ENCODE measurements at places on chromosomes 16 and 17.

GRCh38 chr16:30755955-30756780 is 5.7 kb downstream of the CFAP119 start:
- DNase-seq, result no peak

GRCh38 chr17:29585080-29585751 is 4.2 kb downstream of the GIT1 start:
- DNase-seq, result no peak

- DNase-seq, result peak; percentile 57
Observed at GRCh38 chr17:37742116-37742761, 2.6 kb downstream of the HNF1B start.

DNA sequence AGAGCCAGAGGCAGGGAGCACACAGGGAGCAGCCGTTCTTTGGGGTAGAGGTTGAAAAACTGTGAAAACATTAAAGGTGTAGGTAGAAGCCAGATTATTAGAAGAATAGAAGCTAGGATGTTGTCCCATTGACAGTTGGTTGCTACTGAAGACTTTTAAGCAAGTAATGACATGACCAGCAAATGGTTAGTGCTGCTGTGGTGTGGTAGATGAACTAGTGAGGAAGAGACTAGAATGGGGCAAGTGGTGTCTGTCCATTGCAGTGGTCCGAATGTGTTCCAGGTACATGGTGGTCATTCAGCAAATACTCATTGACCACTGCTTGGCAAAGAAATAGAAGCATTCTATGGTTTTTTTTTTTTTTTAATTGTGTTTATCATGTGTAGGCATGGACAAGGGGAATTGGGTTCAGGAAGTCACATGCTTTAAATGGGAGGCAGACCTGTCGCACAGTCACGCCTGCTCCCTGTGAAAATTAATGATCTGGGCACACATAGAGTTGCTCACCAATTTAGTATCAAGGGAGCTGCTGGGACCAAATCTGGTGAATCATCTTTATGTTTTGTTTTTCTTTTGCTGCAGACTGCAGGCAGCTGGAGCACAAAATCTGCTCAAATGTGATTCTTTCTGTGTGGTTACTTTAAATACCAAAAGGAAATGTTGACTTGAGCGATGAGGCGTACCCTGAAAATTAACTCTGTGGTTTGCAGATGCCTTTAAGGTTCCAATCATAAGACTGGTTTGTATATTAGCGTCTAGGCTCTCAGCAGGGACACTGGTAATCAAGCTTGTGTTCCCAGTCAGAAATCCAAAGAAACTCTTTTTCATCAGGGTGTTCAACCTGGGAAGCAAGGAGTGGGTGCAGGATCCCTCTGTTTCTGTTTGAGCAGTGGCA is 30.7 kb downstream of the YPEL2 start:
- DNase-seq, result no peak

DNA sequence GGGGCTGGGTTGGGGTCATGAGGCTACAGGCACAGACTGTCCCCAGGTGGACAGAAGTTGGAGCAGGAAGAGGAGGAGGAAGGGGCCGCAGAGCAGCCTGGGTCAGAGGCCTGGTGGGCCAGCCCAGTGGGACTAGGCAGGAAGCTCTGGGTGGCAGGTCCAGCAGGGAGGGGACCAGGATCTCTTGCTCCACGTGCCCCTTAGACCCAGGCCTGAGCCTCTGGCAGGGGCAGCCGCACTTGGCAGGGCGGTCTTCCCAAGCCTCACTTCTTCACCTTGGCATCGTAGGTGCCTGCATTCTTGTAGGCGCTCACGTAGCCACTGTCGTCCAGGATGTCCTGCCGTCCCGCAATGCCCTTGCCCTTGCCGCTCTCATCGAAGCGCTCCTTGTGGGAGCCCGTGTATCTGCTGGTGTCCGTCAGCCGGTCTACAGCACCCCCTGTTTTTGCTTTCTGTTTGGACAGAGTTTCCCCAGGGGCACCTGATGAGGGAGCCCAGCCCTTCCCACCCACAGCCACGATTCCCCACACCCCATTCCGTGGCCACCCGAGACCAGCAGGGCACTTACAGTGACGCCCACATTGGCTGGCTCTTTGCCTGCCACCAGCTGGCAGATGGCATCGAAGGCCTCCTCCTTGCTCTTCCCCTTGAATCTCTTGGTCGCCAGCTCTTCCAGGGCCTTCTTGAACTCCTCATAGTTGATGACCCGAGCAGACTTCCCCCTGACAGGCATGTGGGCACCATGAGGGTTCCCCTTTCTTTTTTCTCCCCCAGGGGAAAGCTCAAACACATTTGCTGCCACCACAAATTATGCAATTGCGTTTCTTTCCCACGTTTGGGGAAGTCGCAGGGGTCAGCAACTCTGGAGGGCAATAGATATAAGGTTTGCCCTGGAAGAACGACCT is 3.1 kb downstream of the TPPP3 start:
- peak; percentile 24 for DNase-seq

- DNase-seq, result no peak
Observed at GRCh38 chr17:17635126-17635525, 43.6 kb upstream of the PEMT start.

- DNase-seq, result no peak
Observed at GRCh38 chr16:51222016-51222415, 70.9 kb upstream of the SALL1 start.

- DNase-seq, result no peak
Observed at GRCh38 chr16:84347161-84347560, 21.2 kb upstream of the ATP2C2 start.

DNA sequence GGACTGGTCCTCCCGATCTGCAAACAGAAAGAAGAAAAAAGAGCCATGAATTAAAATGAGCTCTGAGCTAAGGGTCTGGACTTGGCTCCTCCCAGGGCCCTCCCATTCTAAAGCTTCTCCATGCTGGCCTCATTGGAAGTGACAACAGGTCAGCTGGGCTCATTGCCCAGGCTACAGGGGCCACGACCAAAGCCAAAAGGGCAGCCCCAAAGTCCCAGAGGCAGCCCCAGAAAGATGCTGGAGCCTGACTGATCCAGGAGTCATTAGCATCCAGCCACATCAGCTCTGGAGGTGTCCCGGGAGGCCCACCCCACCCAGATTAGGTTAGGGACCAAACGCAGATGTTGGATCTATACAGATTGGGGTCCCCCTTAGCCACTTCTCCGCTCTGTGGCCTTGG is 58.2 kb downstream of the MYH11 start:
- DNase-seq, result no peak

- DNase-seq, result no peak
Observed at GRCh38 chr16:65218348-65218747, 96.5 kb upstream of the CDH11 start.

DNA sequence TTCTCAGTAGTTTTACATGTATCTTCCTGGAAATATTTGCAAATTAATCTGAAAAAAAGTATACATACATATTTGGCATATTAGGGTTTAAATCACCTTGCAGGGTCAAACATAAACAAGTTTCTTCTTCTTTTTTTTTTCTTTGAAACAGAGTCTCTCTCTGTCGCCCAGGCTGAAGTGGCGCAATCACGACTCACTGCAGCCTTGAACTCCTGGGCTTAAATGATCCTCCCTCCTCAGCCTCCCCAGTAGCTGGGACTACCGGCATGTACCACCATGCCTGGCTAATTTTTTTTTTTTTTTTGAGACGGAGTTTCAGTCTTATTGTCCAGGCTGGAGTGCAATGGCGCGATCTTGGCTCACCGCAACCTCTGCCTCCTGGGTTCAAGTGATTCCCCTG is 12.6 kb upstream of the FUS start:
- DNase-seq, result no peak

DNA sequence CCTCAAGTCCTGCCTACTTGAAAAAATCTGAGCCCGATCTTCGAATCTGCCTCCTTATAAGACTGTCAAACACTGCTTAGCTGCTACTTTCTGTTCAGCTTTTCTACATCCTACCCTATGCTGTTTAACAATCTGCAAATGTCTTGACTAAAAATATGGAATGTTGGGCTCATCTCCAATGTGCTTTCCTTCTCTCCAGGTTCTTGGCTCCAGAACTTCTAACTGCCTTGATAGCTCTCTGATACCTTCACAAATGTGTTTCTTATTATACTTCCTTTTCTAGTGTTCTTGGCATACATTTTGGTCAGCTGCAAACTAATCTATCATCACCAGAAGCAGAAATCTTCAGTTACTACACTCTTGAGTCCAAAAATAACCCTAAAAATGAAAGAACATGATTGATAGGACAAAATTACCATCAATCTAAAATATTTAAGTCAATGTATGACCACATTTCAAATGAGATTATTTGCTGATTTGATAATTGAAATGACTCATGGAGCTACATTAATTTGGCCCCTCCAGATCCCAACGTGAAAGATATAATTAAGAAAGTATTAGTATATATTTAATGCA is 372.3 kb upstream of the MON1B start:
- DNase-seq, result no peak

GRCh38 chr16:19888834-19889233 is 4.2 kb upstream of the GPRC5B start:
- DNase-seq, result no peak

- DNase-seq, result peak; percentile 84
Observed at GRCh38 chr17:1485423-1486376, 6.8 kb downstream of the MYO1C start.

DNA sequence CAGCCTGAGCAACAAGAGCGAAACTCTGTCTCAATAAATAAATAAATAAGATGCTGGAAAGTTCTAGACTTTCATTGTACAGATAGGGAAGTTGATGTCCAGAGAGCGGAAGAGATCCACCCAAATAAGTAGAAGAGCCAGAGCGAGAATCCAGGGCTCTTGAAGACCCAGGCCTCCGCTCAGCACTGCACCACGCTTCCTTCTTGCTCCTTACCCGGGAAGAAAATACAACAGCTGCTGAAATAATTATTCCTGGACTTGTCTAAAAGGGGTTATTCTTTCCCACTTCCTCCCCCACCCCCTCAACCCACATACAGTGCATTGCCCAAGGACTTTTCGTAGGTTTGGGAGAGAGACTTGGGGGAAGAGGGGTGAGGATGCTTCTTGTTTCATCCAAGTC is 26.7 kb downstream of the CDK5RAP3 start:
- DNase-seq, result no peak

- no peak for DNase-seq
Observed at GRCh38 chr17:31318298-31318801, 3.1 kb downstream of the EVI2A start.

- DNase-seq, result no peak
Observed at GRCh38 chr16:10141671-10142070, 40.6 kb downstream of the GRIN2A start.

- DNase-seq, result no peak
Observed at GRCh38 chr16:6835941-6836340, 496.7 kb upstream of the RBFOX1 start.

DNA sequence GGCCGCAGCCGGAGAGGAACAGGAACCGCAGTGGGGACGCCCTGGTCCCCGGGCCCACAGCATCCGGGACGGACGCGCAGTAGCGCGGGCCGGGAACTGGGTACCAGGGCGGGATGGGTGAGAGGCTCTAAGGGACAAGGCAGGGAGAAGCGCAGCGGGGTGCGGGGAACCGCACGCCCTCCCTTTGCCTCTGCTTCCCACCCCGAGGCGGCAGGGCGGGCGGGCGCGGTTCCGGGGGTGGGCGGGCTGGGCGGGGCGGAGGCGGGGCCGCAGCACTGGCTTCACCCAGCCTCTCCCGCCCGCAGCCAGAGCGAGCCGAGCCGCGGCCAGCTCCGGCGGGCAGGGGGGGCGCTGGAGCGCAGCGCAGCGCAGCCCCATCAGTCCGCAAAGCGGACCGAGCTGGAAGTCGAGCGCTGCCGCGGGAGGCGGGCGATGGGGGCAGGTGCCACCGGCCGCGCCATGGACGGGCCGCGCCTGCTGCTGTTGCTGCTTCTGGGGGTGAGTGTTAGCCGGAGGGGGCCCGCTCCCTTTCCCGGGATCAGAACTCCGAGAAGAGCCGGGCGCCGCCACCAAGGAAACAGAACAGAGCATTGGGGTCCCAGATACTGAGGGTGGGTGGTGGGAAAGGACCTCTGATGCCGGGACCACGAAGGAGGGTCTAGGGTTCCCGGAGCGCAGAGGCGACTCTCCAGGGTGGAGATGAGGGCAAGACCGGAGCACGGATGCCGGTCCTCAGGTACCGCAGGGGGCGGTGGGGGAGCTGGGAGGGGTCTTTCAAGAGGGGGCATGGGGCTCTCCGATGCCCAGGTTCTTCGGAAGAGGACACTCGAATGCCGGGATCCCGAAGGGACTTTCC is at the start of gene NGFR:
Gene NGFR (plus strand): TSS at position 308 of the 856 bp plus-strand sequence. CDS start 125 bp downstream, at position 433.
- DNase-seq, result peak; percentile 85

DNA sequence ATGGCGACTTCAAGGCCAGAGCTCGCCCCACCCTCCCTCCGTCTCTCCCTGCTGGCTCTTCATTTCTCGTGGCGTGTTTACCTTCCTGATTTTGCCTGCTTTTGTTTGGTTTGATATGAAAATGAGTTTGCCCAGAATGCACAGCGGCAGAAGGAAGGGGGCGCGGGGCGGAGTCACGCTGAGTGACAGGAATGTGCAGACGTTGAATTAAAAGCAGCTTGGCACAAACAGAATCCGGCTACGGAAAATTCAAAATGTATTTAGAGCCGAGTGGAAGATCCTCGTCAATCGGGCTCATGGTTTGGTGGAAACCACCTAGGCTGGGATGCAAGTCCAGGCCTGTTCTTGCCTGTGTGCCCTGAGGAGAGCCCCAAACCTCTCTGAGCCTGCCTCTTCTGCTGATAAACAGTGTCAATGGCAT is 102.7 kb downstream of the SDK2 start:
- DNase-seq, result no peak

DNA sequence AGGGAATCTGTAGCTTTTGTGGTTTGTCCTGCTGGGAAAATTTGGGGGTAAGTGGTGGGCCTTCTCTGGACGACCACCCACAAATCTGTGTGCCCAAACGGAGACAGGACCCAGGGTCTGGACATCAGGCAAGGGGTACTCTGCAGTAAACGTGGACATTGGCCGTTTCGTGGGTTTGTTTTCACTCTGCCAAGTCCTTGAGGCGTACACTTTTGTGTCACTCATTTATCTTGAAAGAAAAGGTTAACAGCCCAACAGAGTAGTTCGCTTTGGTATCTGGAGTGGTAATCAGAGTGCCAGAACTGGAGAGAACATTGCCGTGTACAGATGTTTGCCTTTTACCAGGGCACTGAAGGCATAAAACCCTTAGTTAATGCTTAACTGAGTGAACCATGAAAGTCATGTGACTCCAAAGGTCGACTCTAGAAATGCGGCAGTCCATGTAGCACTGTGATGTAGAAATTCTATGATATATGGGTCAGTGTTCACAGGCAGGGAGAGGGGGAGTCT is 15.4 kb downstream of the NAA60 start:
- no peak for DNase-seq

DNA sequence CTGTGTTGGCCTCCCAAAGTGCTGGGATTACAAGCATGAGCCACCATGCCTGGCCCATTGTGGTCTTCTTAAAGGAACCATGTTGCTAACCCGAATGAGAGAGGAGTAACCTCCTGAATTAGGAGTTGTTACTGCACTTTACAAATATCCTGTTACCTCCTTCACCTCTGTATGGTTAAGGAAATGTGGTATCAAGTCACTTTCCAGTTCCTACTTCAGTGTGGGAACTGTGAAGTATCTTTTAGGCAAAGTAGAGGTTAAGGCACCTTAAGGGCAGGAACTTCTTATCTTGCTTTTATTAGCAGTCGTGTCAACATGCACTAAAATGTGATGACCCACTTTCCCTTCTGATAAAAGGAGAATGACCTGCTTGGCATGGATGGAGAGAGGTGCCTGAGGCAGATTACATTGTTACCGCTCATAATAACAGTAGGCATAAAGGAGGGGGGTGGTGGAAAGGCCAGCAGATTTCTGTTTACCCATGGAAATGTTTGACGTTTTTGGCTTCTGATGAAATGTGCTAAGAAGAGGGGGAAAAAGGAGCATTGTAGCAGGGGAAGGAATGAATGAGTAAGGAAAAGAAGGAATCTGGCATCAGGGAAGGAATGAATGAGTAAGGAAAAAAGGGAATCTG is 28.5 kb downstream of the FTO start:
- DNase-seq, result no peak

GRCh38 chr17:17849147-17849820 is 12.5 kb upstream of the SREBF1 start:
- DNase-seq, result no peak

Measured in right forelimb (tissue), 1 donor.